ENCODE measurements at places on chromosomes 6 and 20.

DNA sequence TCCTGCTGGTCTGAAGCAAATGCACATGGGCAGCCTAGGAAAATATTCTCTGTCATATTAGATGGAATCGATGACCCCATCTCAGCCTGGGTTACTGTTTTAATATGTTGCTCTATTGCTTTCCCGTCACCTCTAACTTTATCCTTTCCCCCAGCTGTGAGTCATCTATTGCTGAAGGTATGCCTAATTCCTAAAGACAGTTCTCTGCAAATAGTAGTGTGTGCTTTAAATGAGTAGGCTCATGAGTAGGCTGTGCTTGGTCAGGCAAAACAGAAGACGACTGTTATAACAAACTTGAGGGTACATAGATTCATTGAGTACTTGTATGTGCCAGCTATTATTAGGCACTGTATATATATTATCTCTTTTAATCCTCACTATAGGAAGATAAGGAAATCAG is 47.2 kb downstream of the CTNNBL1 start:
- DNase-seq, result no peak

GRCh38 chr6:106475284-106475683 is 114.8 kb downstream of the CRYBG1 start:
- DNase-seq, result no peak

GRCh38 chr6:29731281-29731680 is 8.0 kb downstream of the HLA-F start:
- no peak for DNase-seq

DNA sequence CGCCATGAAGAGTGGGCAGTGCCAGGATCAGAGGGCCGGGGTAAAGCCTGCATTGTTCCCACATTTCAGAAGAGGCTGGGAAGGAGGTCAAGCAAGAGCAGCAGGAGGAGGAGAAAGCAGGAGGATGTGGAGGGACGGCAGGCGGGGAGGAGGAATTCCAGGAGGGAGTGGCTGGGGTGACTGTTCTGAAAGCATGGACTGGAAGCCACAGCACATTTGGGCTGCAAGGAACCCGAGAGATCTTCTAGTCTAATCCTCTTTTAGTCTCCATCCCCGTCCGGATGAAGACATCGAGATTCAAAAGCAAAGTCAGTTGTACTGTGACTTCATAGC is 76.9 kb downstream of the FAM50B start:
- DNase-seq, result no peak

DNA sequence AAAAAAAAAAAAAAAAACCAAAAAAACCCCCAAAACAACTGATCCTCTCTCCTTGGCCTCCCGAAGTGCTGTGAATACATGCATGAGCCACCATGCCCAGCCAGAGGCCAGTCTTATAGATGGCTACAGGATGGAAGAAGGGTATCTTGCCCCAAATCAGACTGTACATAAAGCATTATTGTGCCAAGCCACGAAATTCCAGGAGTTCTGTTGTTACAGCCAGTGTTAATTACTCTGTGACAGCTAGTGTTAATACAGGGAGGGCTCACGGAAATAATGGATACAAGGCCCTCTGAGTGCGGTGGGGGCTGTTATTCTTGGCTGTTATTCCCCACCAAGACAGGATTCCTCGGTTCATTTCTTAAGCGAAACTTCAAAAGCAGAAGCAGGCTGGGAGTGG is 1.4 kb upstream of the CLPSL2 start:
- no peak for DNase-seq

- no peak for DNase-seq
Measured at GRCh38 chr6:135616655-135617054, 119.1 kb upstream of the AHI1 start.

DNA sequence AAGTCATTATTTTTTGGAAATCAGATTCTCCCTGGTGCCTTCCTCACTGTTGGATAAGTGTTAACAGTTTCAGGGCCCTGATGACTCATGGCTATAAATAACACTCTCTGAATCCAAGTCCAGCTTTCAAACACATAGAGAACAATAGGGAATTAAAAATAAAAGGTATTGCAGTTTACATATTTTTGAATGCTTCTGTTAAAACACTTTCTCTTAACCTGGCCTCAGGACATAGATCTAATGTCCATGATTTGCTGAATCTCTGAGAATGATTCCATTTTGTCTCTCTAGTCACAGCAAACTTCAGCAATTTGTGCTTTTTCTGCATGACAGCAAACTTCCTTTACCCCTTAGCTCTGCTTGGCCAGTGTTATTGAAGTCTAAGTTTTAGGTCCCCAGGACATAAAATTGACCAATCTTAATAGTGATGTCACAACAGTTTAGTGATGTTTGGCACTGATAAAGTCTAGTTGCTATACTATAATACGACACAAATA is 1192.4 kb upstream of the CITED2 start:
- no peak for DNase-seq
